Muscle of leg (tissue), 16 donors: ENCODE measurements at places on chromosomes 5 and 9.

GRCh38 chr5:79408028-79408427 is 105.9 kb downstream of the HOMER1 start:
- no peak for DNase-seq

DNA sequence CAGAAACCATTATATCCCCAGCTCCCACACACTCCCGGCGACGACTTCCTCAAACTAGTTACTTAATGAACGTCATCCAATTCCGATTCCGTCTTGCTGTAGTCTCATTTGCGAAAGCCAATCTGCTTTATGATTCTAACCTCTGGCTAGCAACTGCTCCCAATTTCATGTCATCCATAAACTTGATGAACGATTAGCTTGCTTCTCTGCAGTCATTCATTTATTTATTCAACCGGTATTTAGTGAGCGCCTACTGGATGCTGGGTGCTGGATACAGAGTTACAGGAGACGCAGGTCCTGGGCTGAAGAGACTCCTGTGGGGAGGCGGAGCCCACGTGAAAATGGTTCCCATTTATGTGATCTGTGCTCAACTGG is 46.2 kb downstream of the TSPAN17 start:
- no peak for DNase-seq

DNA sequence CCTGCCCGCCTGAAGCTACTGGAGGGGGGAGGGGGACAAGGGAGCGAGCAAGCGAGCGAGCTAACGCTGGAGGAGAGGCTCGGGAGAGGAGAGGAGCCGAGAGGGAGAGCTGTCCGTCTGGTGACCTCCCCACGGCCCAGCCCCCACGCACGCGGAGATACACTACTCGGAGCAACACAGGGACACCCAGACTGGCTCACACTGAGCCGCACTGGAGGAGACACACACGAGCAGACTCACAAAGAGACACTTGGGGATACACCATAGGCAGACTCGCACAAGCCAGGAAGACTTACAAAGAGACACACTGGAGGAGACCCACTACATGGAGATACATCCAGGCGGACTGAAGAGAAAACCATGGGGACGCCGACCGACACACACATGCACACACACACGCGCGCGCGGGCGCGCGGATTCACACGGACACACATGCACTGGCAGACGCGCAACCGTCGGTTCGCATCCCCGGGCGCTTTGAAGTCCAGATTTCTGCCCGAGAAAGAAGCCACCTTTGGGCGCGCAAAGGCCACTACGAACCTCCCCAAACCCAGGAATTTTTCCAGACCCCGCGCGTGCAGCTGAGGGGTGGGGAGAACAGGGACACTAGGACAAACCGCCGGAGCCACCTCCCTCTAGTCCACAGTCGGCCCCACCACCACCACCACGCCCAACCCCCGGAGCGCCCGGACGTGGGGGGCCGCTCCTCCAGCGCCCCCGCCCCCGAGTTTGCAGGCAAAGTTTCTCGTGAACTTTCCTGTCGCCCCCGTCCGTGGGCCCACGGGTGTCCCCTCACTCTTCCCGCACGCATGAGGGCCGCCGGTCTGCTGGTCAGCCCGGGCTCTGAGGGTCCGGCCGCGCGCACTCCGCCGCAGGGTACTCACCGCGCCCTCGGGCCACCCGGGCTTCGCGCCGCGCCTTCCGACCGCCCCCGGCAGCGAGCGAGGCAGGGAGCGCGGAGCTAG is 571 bp downstream of the CNTFR start:
- DNase-seq: peak; percentile 56

- peak; percentile 84 for DNase-seq
These were observed 1.2 kb downstream of the RIC1 start for GRCh38 chr9:5630081-5630507.

GRCh38 chr9:130328349-130328801 is 62.8 kb downstream of the HMCN2 start:
- peak; percentile 72 for DNase-seq

GRCh38 chr5:176596689-176597416 is 13.1 kb downstream of the GPRIN1 start:
- peak; percentile 38 for DNase-seq

GRCh38 chr9:68497629-68498028 is 43.1 kb downstream of the TMEM252 start:
- no peak for DNase-seq

DNA sequence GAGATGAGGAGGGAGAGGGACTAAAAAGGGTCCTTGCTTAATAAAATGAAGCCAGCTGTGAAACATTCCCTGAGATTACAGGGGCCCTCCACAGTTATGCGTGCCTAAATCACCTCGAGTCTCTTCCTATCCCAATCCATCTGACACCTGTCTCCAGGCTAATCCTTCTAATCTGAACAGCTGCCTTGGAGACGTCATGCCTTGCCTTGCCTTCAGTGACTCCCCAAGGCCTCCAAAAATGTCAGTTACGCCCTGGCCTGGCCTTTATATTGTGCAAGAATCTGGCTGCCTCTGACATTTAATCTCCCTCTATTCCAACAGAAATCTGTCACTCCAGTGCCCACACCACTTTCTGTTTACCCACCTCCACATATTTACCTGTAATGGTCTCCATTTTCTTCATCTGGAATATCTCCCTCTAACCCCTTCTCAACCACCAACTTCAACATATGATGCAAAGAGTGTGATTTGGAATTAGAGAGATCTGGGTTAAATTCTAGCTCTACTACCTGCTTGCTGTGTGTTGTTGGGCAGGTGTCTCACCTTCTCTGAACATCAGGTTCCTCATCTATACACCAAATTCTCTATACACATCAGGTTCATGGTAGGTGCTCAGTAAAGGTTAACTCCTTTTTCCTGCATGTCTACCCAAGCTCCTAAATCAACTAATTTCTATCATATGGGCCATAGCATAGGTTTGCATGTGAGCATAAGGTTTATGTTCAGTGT is 57.9 kb downstream of the PTCD2 start:
- DNase-seq: peak; percentile 96
